ENCODE measurements at places on chromosomes 16 and 17. TPM values are rescaled to one million over a fixed set of nuclear protein-coding genes. Genes with fewer than 3 reads are reported as not detected.

Gene TNFSF12
- 4.5 TPM for total RNA-seq

Gene AANAT
- total RNA-seq, result not detected

Gene RPRML
- total RNA-seq, result not detected

Gene LGALS9C
- 2.7 TPM for total RNA-seq

Gene POLR2A
- total RNA-seq, result 73.0 TPM

Gene TGFB1I1
- 20.2 TPM for total RNA-seq

Gene TEX14
- 0.10 TPM for total RNA-seq

Gene AATK
- total RNA-seq, result 2.8 TPM

Gene ZPBP2
- not detected for total RNA-seq

Gene WSB1
- 222 TPM for total RNA-seq

Gene WDR45B
- total RNA-seq, result 54.9 TPM

Gene ANKFN1
- total RNA-seq, result 5.5 TPM

Gene RNF112
- 3.7 TPM for total RNA-seq

Gene SKAP1
- 0.89 TPM for total RNA-seq

Gene KCNG4
- not detected for total RNA-seq

Gene FAM20A
- total RNA-seq, result 4.7 TPM

Gene HOXB1
- total RNA-seq, result not detected

Gene TAT
- total RNA-seq, result not detected

Gene OMG
- total RNA-seq, result 0.20 TPM

Gene NQO1
- total RNA-seq, result 4.7 TPM

Gene CD300H
- 0.79 TPM for total RNA-seq

Gene SCNN1B
- 3.7 TPM for total RNA-seq

Gene GAST
- not detected for total RNA-seq
